Stimulated activated CD8-positive, alpha-beta memory T cell treated with anti-CD3 and anti-CD28 coated beads, Interleukin-12 subunit alpha, Interleukin-12 subunit beta, amount 100 ng/mL, for 4 hours (primary cell): ENCODE measurements at places on chromosomes 6 and 20.

- DNase-seq, result no peak
These were observed 707.9 kb downstream of the RFPL4B start for GRCh38 chr6:113055061-113055460.

- no peak for DNase-seq
These were observed 5.1 kb downstream of the UBE2C start for GRCh38 chr20:45817376-45818194.

DNA sequence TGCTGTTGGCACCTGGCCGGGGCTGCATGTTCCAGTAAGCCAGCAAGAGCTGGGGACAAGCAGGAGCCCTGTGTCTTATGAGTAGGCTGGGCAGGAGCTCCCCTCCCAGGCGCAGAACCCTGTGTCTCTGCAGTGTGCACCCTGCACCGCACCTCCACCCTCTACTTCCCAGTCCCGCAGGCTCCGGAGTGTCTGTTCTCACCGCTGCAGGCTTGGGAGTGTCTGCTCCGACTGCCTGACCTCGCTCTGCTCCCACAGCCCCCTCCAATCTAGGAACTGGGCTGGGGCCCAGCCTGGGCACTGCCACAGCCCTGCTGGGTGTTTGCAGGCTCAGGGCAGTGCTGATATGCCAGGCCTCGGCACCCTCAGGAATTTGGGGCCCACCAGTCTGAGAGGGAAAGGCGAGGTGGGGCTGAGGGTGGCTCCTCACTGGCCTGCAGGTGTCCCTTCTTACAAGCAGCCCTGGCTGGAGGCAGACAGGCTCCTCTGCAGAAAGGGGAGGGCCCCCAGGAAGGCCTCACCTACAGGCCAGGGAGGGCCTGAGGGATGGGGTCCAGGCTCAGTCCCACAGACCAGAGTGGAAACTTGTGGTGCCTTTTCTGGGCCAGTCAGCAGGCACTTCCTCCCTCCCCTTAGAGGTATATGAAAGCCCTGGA is 871.6 kb upstream of the GJE1 start:
- DNase-seq, result no peak

DNA sequence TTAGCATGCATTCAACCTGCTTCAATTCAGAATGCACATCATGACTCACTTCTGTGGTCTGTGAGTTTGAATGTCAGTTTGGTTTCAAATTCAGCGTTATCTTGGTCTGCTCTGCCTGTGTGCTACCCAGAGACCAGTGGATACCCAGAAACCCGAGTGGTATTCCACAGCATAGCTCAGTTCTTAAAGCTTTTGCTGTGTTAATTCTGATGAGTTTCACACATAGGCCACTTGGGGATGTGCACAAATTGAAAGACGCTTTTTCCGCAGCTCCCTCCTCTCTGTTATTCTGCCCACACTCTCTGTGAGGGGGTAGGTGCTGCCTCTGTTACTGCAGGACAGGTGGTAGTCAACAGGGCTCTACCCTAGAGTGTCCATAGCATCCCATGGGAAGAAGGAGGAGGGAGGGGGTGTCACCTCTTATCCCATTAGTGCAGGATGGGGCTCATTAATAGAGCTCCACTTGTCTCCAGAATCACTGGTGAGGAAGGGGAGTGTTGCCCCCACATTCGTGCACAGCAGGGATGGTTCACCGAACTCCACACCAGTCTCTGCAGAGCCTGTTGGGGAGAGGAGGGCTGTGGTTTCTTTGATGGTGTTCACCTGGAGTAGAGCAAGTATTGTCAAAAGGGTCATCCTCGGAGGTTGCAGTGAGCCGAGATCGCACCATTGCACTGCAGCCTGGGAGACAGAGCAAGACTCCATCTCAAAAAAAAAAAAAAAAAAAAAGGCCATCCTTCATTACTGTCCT is 29.2 kb upstream of the SDCBP2 start:
- no peak for DNase-seq

DNA sequence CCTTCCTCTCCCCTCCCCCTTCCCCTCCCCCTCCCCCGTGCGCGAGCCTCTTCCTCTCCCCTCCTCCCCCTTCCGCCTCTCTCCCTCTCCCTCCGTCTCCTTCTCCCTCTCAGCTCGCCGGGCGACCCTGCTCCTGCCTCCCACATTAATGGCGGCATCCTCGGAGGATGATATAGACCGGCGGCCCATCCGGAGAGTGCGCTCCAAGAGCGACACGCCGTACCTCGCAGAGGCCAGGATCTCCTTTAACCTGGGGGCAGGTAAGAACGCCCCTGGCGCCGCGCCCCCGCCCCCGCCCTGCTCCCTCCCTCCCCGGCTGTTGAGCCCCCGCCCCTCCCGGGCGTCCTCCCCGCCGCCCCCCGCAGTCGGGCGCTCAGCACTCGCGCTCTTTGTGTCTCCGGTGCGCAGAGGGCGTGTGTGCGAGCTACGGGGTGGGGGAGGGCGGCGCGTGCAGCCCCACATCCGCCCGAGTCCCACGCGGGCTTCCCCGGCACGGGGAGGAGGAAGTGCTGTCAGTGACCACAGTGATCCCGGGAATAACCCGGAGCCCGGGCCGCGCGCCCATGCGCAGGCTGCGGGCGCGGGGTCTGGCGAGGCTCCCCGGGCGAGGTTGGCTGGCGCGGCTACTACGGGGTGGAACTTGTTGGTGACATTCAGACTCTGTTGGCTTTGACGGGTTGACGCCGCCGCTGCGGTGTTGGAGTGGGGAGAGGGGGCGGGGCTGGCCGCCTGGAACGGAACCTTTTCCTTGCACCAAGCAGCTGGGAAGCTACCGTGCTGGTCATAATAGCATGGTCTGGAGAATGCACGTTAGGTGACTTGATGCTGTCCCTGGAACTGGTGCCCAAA is 33.2 kb downstream of the PHACTR1 start:
- no peak for DNase-seq

- DNase-seq, result no peak
These were observed 2.4 kb upstream of the EFHC1 start for GRCh38 chr6:52417675-52418111.

DNA sequence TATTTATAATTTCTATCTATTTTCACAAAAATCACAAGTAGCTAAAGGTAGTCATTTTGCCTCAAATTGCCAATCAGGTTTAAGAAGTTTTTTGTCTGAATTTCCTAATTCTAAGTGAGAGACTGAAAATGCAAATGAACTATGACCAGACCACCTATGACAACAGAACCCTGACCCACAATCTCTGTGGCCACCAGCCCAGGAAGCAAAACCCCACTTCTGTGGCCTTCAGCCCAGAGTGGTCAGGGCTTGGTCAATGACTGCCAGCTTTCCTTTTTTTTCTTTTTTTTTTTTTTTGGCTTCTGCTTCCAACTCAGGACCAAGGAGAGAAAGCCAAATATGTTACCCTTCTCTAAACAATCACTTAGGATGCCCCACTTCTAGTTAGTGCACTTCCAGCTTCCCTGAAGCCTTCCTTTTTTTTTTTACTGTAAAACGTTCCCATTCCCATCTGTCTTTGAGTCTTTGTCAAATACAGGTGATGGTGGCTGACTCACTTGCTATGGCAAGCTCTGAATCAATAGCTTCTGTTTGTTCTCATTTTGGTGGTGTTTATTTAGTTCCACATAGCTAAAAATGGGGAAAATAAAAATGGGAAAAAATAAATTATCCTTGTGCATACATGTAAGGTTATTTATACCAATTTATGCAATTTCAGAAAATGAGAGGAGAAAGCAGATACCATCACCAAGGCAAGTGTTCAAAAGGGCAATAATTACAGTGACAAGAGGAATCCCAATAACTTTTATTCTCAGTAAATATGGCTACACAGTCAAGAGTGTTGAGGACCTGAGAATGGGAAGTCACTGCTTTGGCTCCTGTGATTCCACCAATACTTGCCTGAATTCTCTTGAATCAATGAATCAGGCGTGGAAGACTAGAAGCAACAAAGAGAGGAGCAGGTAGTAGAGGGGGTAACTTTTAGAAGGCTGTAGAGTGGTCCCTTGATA is 170.3 kb upstream of the PDE7B start:
- DNase-seq, result no peak

GRCh38 chr6:65259059-65259458 is 448.0 kb downstream of the EYS start:
- no peak for DNase-seq

- DNase-seq, result no peak
These were observed 75.9 kb downstream of the PLCG1 start for GRCh38 chr20:41213150-41213820.

GRCh38 chr20:62897666-62898065 is 28.6 kb downstream of the DIDO1 start:
- DNase-seq, result no peak

DNA sequence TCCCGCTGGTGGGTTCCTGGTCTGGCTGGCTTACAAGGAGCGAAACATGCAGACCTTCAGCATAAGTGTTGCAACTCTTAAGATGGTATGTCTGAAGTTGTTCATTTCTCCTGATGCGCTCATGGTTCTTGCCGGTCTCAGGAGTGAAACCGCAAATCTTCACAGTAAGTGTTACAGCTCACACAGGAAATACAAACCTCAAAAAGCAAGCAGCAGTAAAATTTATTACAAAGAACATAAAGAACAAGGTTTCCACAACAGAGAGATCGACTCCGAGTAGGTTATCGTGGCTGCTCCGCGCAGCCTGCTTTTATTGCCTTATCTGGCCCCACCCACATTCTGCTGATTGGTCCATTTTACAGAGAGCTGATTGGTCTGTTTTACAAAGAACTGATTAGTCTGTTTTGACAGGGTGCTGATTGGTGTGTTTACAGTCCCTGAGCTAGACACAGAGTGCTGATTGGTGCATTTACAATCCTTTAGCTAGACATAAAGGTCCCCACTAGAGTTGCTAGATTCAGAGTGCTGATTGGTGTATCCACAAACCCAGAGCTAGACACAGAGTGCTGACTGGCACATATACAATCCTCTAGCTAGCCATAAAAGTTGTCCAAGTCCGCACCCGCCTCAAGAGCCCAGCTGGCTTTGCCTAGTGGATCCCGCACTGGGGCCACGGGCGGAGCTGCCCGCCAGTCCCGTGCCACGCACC is 39.2 kb downstream of the TRIM27 start:
- peak; percentile 33 for DNase-seq

DNA sequence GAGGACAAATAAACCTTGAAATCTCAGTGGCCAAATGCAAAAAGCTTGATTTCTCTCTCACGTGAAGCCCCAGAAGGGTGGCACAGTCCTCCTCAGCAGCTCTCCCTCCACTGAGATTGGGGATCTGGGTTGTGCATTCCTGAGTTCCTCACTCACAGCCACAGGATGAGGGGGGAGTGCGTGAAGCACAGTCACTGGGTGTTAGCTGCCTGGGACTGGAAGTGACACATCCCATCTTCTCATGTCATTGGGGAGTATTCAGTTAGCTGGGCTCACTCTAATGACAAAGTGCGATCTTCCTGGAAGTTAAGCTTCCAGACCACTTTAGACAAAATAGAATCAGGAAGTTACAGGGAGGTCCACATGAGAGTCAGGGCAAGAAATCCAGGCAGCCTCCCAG is 192.2 kb upstream of the LRFN2 start:
- DNase-seq, result no peak

DNA sequence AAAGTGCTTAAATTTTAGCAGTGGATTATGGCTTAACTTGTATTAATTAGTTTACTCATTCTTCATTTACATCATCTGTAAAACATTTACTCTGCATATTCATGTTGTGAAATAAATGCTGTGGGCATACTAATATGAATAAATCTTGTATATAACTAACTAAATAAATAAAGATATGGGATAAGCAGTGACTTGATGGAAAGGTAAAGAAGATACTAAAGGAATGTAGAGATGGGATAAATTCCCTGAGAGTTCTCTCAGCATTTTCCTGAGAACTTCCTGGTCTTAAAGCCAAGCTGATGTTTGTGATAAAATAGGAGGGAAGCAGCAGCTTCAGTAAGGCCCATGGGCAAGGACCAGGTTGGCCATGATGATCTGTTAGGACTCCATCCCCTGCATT is 652.1 kb downstream of the RNF144B start:
- DNase-seq, result no peak

DNA sequence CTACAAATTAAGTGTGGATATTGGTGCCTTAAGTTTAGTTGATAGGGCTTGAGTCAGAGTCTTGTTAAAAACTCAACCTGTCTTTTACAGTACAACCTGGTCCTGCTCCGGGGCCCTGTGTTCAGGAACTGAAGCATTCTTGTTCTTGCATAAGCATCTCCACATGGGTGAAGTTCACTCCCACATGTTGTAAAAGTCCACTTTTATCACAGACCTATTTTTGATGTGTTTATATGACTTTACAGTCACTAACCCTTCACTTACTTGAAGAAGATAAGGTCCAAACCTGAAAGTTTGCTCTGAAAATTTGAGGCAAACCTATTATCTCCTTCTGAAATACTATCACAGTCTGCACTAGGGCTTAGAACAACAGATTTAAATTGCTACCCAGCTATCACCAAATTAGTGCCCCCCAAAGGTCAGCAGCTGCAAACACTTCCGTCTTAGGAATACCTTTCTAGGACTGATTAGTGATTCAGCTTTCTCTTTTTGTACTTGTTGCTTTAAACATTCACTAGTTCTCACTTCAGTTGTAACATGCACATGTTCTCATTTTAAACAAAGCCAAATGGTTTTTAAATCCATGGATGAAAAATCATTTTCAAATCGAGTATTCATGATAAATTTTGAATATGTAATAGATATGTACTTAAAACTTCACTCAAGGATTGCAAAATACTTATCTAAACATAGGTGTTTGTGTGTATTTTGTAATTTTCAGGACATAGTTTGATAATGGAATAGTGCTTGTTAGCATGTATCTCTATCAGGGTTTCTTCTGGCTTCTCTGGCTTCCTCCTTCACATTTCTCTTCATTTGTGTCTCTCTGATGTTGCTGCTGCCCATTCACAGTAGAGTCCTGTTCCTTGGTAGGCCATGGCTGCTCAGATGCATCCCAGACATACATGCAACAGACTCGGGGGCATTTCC is 469.8 kb upstream of the SOX4 start:
- DNase-seq, result no peak

DNA sequence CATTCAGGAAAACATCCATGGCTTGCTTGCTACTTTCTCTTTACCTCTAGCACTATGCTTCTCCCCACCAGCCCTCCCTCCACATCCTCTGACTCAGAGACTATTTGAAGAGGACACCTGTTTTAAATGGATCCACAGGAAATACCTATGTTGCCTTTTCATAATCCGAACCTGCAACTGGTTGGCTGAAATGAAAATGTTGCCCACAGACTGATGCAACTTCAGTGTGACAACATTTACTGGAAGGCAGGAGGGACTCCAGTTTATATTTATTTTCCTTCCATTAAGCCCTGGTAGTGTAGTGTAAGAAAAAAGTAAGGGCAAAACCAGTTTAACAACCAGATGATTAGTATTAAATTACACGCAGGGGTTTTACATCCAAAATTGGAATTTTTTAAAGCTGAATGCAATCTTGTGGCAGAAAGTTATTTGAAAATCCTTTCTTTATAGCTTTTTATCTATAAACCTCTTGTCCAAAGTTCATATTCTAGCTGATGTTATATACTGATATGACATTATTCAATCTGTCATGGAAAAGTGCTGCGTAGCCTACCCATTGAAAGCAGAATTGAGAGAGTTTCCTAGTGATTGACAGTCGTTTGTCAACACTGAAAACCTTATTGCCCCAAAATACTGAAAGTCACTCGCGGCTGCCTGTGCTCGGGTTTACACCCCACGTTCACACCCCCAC is 881 bp upstream of the AIG1 start:
- DNase-seq, result no peak

- no peak for DNase-seq
These were observed 163.6 kb downstream of the SYNDIG1 start for GRCh38 chr20:24633026-24633425.
